ENCODE measurements at places on chromosomes 7 and 10. TPM values are rescaled to one million over a fixed set of nuclear protein-coding genes. Genes with fewer than 3 reads are reported as not detected.

The CFAP58 gene
- polyA plus RNA-seq = not detected

The OR6B1 gene
- not detected for polyA plus RNA-seq

The C10orf143 gene
- polyA plus RNA-seq = 24.6 TPM

The WDR86 gene
- polyA plus RNA-seq = 10.4 TPM

The UBE3C gene
- polyA plus RNA-seq = 30.7 TPM

The STEAP1B gene
- not detected for polyA plus RNA-seq

The KIAA1217 gene
- polyA plus RNA-seq = not detected

The HECW1 gene
- not detected for polyA plus RNA-seq

The OSBPL3 gene
- polyA plus RNA-seq = 16.4 TPM

The SPDYE8 gene
- polyA plus RNA-seq = 0.16 TPM

The RAPGEF5 gene
- 0.86 TPM for polyA plus RNA-seq

DNA sequence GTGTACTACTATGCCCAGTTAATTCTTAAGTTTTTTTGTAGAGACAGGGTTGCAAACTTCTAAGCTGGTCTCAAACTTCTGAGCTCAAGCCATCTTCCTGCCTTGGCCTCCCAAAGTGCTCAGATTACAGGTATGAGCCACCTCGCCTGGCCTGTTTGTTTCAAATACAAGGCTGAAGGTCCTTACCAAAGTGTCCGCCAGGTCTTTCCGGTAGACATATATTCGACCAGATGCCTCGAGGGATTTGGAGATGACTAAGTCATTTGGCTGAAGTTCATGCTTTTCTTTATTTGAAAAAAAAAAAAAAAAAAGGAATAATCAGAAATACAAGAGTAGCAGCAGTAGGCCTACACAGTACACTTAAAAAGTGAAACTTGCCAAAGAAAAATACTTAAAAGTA lies 204.5 kb upstream of the CDCA7L start:
- no peak for DNase-seq

GRCh38 chr10:95247200-95247880 lies 43.5 kb downstream of the PDLIM1 start:
- no peak for DNase-seq

- DNase-seq = no peak
Observed at GRCh38 chr7:110170841-110171240, 920.1 kb upstream of the LRRN3 start.

GRCh38 chr10:122878799-122879338 lies 512 bp downstream of the FAM24B start:
- DNase-seq = no peak

DNA sequence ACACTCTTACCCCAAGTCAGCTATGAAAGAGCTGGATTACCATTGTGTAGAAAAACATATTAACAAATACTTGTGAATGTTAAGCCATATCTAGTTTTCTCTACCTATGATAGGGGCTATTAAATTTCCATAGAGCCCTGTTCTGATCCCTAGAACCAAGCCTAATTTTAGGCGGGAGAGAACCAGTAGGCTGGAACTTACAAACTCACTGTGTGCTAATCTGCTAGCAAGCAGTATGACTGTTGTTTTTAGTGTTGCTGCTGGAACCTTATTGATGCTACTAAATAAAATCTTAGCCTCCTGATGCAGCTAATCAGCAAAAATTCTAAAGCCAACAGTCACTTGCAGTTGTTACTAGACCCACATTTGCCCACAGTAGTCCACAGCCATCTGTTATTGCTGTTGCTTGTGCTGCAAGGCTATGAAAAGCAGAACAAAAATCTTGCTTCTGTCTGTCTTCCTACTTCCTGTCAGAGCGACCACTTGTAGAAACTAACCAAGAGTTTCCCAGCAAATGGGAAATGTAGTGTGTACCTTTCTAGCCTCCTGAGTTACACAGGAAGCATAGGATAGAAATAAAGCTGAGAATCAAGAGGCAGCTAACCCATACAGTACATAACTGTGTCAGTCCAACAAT lies 368.4 kb downstream of the ARL4A start:
- DNase-seq = no peak

GRCh38 chr10:108411206-108411605 lies 1246.7 kb upstream of the SORCS1 start:
- no peak for DNase-seq

- no peak for DNase-seq
Observed at GRCh38 chr10:51052163-51052562, 22.1 kb upstream of the PRKG1 start.

DNA sequence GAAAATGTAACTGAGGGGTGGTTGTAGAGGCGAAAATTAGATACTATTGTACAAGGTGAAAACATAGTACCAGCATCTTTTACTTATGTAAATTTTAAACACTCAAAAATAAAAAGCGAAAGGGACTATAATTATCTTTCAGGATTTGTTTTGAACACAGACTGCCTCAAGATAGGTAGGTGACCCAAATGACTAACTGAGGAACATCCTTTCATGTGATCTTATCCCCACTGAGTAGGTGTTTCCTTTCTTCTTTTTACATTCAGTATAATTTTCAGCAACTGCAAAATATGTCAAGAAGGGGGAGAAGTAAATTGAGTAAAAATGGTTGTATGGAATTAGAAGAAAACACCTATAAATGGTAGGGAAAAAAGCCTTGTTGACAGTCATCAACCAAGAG lies 236.7 kb downstream of the PHF14 start:
- DNase-seq = no peak

DNA sequence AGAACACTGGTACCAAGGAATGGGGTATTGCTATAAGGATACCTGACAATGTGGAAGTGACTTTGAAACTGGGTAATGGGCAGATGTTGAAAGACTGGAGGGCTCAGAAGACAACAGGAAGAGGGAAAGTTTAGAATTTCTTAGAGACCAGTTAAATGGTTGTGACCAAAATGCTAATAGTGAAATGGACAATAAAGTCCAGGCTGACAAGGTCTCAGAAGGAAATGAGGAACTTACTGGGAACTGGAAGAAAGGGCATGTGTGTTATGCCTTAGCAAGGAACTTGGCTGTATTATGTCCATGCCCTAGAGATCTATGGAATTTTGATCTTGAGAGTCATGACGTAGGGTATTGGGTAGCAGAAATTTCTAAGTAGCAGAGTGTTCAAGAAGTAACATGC lies 38.0 kb downstream of the FAM149B1 start:
- DNase-seq = no peak

DNA sequence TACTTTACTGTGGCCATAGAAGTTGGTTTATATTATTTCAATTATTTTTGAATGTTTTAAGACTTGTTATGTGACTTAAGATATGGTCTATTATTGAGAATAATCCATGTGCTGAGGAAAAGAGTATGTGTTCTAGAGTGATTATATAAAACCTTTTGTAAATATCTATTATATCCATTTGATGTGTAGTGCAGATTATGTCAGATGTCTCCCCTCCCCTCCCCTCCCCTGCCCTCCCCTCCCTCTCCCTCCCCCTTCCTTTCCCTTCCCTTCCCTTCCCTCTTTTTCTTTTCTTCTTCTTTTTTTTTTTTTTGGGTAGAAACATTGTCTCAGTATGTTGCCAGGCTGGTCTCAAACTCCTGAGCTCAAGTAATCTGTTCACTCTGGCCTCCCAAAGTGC lies 8.3 kb upstream of the CYP2C8 start:
- DNase-seq = no peak

- no peak for DNase-seq
Observed at GRCh38 chr10:72638586-72639440, 12.9 kb upstream of the MICU1 start.

DNA sequence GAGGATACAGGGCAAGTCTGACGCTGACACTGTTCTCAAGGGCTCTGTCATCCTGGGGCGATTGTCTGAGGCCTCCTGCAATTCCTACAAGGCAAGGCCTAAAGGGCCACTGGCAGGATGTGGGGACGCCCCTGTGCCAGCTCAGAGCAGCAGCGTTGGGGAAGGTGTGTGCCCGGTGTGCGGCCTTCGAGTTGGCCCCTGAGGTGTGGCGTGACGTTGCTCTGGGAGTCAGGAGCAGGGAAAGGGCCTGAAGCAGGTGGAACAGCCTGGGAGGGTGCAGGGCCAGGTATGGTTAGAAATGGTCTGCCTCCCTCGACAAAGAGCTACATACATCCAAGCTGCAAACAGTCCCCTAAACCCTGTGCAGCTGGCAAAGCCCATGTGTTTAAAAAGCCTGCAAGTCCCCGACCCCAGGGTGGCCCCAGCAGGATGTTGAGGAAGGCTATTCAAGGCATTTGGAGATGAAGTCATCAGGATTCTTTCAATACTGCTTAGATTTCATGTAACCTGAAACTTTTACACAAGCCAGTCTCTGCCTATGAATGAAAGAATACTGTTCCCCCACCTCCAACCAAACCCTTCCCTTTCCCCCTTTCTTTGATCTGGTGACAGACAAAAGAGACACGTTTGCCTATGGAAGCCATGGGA lies 142.5 kb upstream of the TNS3 start:
- DNase-seq = no peak

- DNase-seq = no peak
Observed at GRCh38 chr7:26583094-26583648, 281.2 kb downstream of the SKAP2 start.

DNA sequence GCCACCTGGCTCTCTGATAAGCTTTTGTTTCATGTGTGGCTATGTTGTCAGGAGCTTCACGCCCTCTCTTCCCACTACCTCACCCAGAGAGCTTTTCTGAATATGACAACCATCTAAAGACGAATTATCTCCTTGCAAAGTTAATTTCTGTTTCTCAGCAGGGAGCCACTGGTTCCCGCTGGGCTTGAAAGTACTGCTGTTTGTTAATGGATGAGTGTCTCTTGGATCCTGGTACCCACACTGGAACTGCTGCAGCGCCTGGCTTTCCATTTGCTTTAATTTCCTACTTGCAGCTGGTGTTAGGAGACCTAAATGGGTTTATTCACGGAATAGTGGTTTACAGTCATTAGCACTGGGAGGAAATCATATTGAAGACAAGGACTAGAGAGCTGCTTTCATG lies 267.9 kb upstream of the LRGUK start:
- no peak for DNase-seq

DNA sequence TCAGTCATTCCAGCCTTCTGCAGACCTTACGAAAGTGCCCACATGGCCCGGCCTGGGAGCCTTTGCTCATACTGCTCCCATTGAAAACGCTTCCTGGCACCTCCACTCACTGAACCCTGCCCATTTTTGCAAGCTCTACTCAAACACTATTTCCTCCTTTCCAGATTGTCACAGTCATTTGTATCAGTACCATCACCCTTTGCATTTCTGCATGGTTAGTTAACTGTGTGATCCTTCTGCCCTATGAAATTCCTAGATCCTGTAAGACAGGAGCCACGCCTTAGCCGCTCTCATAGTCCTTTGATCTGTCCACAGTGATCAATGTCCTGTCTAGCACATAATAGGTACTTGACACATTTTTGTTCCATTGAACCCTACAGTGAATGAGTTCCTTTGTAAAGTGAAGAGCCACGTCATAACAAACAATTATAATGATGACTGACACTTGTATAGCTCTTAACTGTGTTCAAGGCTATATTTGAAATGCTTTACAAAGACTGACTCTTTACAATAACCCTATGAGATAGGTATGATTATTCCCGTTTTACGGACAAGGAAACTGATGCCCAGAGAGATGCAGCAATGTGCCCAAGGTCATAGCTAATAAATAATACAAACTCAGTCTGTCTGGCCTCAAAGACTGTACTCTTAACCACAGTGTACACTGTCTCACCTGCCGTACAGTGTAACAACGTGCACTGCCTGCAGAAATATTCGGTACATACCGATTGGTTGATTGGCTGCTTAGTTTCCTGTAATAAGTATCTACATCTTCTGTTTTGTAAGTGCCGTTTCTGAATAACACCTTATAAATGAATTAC lies 16.6 kb upstream of the ITIH2 start:
- no peak for DNase-seq
